ENCODE measurements at places on chromosomes 1 and 21. TPM values are rescaled to one million over a fixed set of nuclear protein-coding genes. Genes with fewer than 3 reads are reported as not detected.

LCE1D gene
- not detected for total RNA-seq

NUP133 gene
- 42.0 TPM for total RNA-seq

AGTRAP gene
- total RNA-seq, result 62.0 TPM

NME7 gene
- 4.0 TPM for total RNA-seq

RNU1-3 gene
- total RNA-seq, result under 0.01 TPM

DIO1 gene
- total RNA-seq, result 0.21 TPM

ZNF593OS gene
- not detected for total RNA-seq

GUCA2A gene
- total RNA-seq, result not detected

LCE1B gene
- not detected for total RNA-seq

KRTAP19-1 gene
- total RNA-seq, result not detected

WNT2B gene
- total RNA-seq, result 0.31 TPM

CRP gene
- 0.42 TPM for total RNA-seq

C1orf52 gene
- total RNA-seq, result 32.4 TPM

SPRR2E gene
- not detected for total RNA-seq

TIPRL gene
- 16.8 TPM for total RNA-seq

MIA3 gene
- 60.8 TPM for total RNA-seq

APCS gene
- not detected for total RNA-seq

TNFSF4 gene
- 14.3 TPM for total RNA-seq

CDK11B gene
- 9.3 TPM for total RNA-seq

F3 gene
- total RNA-seq, result 18.6 TPM

HENMT1 gene
- 6.3 TPM for total RNA-seq

RGSL1 gene
- not detected for total RNA-seq

TRIM58 gene
- 15.2 TPM for total RNA-seq

PTCH2 gene
- total RNA-seq, result 0.52 TPM

F5 gene
- 13.9 TPM for total RNA-seq

DPM3 gene
- 14.0 TPM for total RNA-seq

KIAA1614 gene
- 2.0 TPM for total RNA-seq

LCE1F gene
- not detected for total RNA-seq

C1orf232 gene
- total RNA-seq, result not detected

EXTL1 gene
- under 0.01 TPM for total RNA-seq

C1orf141 gene
- total RNA-seq, result under 0.01 TPM

NR5A2 gene
- total RNA-seq, result not detected

CLCNKB gene
- total RNA-seq, result not detected

AADACL3 gene
- total RNA-seq, result not detected

KCNE2 gene
- total RNA-seq, result not detected

SLC6A17 gene
- 0.63 TPM for total RNA-seq

CRYBG2 gene
- total RNA-seq, result 0.10 TPM

CLCA1 gene
- total RNA-seq, result not detected

ACKR1 gene
- total RNA-seq, result not detected

FOXD3 gene
- not detected for total RNA-seq

PLXNA2 gene
- total RNA-seq, result 2.6 TPM

DAB1 gene
- 0.42 TPM for total RNA-seq

MMP23B gene
- total RNA-seq, result 1.3 TPM

TENT5C gene
- 69.2 TPM for total RNA-seq

KDF1 gene
- total RNA-seq, result 0.63 TPM
